ENCODE measurements at places on chromosomes 12 and 14. TPM values are rescaled to one million over a fixed set of nuclear protein-coding genes. Genes with fewer than 3 reads are reported as not detected.

The C14orf132 gene
- 4.6 TPM for total RNA-seq

DNA sequence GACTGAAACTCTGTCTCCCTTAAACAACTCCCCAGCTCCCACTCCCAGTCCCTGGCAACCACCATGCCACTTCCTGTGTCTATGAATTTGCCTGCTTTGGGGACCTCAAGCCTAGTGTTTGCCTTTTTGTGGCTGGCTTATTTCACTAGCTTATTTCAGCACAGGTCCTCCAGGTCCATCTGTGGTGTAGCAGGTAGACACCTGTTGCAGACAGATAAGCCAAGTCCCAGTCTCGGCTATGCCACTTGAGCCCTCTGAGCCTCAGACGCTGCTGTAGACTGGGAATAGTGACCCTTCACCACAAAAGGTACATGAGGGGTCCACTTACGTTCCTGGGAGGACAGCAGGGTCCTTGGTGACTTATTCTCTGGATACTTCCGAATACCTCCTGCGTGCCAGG, 24.4 kb upstream of the KLC1 start:
- no peak for DNase-seq

DNA sequence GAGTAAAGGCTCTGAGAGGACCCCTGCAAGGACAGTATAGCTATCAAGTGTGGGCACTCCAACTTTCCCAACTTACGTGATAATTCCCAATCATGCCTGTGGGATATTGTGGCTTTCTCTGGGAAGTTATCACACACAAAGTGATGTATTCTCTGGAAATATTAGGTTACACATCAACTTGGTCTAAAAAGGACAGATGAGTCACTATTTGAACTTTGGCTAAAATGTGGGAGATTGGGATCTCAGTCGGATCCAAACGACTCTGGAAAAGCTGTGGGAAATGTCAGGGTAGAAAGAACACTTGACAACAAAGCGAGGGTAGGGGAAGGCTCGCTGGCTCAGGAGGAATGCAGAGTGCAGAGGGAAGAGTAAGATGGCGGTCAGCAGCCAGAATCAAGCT, 1048.9 kb downstream of the BCL11B start:
- DNase-seq: no peak

DNA sequence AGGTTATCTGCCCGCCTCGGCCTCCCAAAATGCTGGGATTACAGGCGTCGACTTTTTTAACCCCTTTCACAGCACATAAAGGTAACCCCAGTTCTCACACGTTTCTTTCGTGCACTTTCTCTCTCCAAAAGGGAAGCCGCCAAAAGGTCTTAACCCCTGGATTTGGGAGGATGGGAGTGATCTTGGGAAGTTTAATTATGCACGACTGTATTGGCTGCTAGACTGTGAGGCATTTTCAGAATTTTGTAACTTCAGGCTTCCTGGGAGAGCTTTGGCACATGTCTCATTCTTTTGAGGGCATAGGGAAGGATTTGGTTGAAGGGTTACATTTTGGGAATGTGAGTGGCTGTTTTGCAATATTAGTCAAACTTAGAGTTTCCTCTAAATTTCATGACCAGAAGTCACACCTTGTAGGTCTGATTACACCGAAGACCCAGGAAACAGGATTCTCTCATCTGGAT, 1.4 kb upstream of the SMARCC2 start:
- no peak for DNase-seq

GRCh38 chr12:28122756-28123155, 67.5 kb upstream of the CCDC91 start:
- DNase-seq: no peak

- no peak for DNase-seq
Measured at GRCh38 chr12:79367032-79367589, 323.7 kb downstream of the PAWR start.

The CLMN gene
- total RNA-seq: 54.7 TPM

DNA sequence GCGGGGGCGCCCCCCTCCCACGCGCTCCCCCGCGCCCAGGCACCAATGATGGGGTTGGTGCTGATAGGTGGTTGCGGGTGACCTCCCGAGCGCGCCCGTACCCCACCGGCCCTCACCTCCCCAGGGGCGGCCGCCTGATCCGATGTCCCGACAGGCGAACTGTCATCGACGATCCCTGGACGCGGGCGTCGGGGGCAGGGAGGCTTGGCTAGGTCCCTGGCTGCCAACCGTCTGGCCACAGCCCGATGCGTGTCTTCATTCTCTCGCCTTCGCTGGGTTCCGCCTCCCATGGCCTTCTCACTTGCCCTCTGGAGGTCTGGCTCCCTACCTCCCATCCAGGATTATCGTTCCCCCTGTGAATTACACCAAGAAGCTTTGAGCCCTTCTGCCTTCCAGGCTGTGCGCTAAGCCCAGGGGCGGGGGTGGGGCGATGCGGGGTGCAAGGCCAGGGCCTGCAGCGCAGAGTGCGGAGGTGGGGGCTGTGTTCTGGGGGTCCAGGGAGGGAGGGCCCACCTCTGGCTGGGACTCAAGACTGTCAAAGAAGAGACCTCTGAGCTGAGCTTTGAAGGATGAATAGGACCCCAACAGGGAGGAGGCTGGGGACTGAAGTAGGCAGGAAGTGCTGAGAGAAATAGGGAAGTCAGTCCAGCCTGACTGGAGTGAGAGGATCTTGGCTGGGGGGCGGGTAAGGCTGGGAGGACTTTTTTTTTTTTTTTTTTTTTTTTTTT, 7.7 kb upstream of the RACGAP1 start:
- no peak for DNase-seq

The RNF212B gene
- not detected for total RNA-seq

- DNase-seq: no peak
Measured at GRCh38 chr12:9040484-9041186, 51.3 kb downstream of the KLRG1 start.

GRCh38 chr12:46517579-46517962, 145.0 kb upstream of the SLC38A2 start:
- no peak for DNase-seq

GRCh38 chr14:76237349-76237990, 85.7 kb downstream of the GPATCH2L start:
- DNase-seq: no peak

DNA sequence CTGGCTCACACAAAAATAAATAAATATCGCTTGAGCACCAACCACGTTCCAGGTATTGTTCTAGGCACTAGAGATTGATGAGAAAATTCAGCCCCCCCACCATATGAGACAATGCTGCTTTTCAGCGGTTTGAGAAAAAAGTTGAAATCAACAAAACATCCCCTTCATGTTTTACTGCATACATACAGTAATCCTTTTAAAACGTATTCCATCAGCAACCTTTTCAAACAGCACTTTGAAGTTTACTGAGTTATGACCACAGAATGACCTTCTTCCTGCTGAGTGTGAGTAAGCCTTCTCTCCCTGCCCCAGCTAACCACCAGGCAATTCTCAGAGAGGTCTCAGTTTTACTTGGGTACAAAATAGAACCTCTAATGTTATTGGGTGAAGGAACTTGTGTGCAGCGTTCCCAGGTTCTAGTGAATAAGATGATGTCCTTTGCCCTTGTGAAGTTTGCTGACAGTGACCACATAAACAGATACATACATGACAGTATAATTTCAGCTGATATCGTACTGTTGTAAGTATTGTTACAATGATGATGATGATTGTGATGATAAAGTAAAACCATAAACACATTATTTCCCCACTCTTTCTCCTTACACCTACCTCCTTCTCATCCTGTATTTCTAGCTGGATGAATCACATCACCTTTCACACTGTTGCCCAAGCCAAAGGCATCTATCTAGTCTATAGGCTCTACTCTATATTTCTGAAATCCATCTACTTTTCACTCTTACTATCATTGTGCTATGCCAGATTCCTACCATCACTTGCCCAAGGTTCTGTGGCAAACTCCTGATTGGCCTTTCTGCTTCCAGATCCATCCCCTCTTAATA, 124.4 kb upstream of the KRR1 start:
- DNase-seq: no peak

The SLC22A17 gene
- 20.8 TPM for total RNA-seq

DNA sequence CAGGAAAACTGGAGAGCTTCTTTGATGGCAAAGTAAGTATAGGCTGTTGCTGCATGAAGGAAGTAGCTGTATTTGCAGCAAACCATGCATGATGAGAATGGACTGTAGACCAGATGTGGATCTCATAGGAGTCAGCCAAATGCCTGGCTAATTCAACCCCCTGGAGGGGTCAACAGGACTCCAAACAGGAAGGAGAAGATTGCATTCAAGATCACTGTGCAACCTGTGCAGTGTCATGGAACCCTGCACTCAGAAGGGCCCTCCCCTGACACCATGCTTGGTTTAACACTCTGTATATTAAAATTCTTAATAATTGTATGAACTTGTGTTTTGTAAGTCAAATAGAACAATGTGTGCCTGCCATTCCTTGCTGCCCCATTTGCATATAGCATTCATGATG, 225.1 kb upstream of the FSCB start:
- no peak for DNase-seq

The MANSC4 gene
- not detected for total RNA-seq

GRCh38 chr12:28631831-28632230, 441.6 kb downstream of the CCDC91 start:
- DNase-seq: no peak

The LBHD2 gene
- total RNA-seq: not detected

The TAS2R10 gene
- total RNA-seq: not detected

GRCh38 chr14:94292872-94293577, at the start of gene SERPINA10:
Gene SERPINA10, minus strand, starts transcription at chr14:94293268. Its CDS starts 2,675 bp downstream, at chr14:94290593.
- no peak for DNase-seq

DNA sequence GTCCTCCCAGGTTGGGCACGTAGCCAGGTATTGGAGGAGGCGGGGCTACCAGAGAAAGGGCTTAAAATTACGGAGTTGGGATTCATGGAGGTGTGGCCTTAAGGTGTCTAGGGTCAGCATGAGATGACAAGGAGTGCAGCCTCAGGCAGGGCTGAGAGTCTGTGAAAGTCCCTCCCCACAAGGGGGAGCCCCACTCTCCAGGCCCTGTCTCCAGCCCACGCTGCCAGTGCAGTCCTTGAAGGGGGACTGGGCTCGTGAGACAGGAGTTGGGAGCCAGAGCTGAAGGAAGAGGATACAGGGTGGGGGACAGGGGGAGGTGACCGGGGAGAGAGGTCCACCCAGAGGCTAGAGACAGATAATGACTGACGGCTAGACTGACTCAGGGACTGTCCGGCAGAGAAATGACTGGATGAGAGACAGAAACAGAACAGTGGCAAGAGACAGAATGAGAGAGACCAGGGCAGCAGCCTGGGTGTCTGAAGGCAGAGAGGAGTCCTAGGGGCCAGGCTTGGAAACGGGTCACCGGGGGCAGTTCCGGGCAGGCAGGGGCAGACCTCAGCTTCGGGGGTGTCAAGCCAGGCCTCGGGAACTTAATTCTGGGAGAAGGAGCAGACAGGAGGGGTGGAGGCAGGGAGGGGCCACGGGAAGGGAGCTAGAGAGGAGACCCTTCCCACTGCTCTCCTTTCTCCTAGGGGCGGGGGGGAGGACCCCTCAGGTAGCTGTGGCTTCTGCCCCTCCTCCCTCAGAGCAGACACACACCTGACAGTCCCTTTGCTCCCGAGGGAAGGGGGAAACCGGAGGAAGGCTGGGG, 970 bp downstream of the CDH24 start:
- peak; percentile 73 for DNase-seq

The CEBPE gene
- not detected for total RNA-seq

GRCh38 chr14:104898870-104899510, 25.7 kb upstream of the PLD4 start:
- DNase-seq: no peak

GRCh38 chr14:56292970-56293369, 174.8 kb downstream of the PELI2 start:
- no peak for DNase-seq

The MOK gene
- 18.5 TPM for total RNA-seq

DNA sequence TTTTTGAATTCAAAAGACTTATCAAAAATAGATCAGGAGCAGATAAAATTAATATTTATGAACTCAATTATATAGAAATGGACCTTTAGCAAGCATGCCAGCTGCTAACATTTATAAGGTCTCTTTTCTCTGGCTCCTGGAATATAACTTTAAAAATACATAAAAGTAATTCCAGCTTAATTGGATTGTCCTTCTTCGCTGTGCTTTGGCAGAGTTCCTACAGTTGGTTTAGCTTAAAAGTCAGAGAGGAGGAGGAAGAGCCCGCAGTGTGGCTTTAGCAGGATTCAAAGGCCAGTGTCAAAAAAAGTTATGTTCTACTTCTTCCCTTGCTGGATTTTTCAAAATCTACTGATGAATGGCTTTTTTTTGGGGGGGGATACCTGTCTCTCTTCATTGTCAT, 1484.9 kb upstream of the TMEM132C start:
- DNase-seq: no peak

- DNase-seq: no peak
Measured at GRCh38 chr14:105139831-105140239, 28.7 kb downstream of the JAG2 start.

The A2M gene
- 102 TPM for total RNA-seq

DNA sequence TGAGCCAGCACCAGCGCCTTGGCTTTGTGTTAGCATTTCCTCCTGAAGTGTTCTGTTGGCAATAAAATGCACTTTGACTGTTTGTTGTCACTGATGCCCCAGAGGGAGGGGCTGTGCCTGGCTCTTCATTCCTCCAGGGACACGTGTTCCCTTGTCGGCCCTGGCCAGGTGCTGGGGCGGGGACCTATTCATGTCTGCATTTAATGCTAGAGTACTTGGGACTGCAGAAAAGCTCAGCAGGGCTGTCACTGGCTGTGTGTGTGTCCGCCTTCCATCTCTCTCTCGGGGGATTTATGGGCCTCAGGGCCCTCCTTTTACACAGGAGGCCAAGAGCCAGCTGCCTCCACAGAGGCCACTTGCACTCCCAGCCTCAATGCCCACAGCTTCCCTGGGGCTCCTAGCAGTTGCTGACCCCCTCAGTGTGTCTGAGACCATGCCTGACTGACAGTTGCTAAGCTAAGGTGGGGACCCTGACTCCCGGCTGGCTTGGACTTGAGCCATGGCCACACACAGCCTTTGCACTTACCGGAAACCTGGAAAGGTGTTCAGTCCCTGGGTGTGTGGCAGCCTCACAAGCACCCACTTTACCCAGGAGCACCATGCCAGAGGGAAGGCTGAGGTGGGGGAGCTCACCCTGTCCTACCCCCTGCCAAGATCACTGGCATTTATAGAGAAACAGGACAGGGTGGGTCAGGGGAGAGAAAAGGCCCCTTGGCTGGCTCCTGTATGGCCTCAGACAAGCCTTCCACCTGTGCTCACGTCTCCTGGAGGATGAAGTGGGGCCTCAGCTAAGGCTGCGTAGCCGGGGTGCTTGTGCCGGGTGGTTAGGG, 27.8 kb downstream of the HIP1R start:
- peak; percentile 41 for DNase-seq

All from body of pancreas (tissue), 4 donors.